SW480 (cell line): ENCODE measurements at places on chromosomes 3 and 15.

GRCh38 chr3:196643201-196643749 is 3.8 kb downstream of the NRROS start:
- no peak for DNase-seq

GRCh38 chr15:70528816-70529215 is 234.5 kb downstream of the UACA start:
- DNase-seq: no peak

DNA sequence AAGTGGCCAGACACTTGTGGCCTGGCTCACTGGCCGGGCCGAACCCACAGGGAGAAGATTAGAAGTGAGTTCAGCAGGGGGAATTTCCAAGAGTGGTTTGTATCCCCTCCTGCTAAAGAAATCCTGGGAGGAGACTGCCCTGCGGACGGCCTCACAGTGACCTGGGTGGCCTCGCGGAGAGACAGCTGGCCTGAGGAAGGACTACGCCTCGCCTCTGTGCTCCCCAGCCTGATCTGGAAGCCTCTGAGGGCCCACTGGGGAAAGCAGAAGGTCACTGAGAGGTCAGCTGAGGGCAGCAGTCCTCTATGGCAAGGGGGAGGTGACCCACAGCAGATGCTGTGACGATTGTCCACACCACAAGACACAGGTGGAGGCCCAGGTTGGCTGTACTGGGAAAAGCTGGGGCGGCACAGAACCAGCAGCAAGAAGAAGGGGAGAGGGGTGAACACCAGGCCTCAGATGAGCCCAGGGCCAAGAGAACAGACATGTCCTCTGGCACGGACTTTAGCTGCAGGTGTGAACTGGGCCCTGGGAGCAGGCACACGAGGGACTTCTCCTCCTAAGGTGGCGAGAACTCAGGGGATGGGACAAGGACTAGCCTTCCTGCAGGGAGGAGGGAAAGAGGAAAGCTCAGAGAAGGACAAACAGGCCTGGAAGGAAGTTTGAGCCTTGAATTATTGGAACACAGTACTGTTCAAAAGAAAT is 37.2 kb upstream of the DLG1 start:
- DNase-seq: no peak

GRCh38 chr3:125126323-125126722 is 70.5 kb upstream of the HEG1 start:
- no peak for DNase-seq

GRCh38 chr3:44913868-44914468 is 39.6 kb downstream of the TGM4 start:
- DNase-seq: peak; percentile 71

DNA sequence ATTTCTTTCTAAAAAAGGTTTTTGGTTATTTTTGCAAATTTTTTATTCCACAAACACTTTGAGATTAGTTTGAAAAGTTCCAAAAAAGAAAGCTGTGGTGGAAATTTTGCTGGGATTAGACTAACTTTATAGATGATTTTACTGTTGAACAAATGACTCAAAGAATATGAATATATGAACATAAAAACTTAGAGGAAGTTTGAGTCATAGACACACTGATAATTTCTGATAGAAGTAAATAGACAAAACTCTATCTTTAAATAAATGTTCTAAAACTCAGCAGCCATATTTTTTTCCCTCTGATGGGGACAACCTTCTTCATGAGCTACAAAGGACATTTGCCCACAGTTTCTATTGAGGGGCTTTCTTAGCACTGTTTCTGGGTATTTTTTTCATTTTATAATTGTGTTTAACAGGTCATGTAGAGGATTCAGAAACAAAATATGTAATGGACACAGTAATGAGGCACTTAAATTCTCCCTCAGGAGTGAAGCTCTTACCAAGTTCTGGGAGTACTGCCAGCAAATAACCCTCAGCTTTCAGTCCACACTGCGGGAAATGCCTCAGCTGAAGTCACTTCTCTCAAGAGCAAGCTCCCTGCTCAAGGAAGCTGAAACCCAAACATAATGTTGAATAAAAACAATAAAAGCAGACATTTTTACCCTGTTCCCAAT is 157.6 kb downstream of the NFKBIZ start:
- no peak for DNase-seq

DNA sequence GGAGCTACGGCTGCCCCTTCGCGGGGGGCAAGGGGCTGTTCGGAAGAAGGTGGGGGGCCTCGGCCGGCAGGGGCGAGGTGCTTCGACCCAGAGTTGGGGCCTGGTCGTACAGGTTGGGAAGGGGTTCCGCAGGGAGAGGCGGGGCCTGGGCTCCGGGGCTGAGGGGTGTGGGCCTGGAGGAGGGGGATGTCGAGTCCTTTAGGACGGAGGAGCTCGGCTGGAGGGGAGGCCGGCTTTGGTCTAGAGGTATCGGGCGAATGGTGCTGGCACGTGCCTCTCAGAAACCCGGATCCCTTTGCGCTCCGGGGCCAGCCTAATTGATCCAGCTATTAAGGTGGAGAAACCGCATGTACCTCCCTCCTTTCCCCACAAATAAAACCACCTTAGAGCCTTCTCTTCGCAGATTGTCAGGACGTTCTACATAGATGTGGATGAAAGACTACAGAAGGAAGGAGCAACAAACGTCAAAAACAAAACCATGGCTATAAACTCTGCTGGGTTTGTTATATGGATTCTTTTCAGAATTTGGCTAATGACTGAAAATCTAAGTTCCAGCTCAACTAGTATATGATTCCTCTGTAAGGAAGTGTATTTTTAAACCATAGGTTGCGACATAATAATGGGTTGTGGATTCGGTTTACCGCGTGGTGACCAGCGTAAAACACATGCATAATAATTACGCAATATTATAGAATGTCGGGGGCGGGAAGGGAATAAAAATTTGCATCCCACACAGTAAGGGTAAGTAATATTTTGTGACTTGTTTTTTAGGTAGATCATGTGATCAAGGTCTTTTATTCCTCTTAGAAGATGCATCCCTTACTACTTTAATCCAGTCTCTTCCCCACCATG is 644 bp upstream of the NGLY1 start:
- peak; percentile 56 for DNase-seq

DNA sequence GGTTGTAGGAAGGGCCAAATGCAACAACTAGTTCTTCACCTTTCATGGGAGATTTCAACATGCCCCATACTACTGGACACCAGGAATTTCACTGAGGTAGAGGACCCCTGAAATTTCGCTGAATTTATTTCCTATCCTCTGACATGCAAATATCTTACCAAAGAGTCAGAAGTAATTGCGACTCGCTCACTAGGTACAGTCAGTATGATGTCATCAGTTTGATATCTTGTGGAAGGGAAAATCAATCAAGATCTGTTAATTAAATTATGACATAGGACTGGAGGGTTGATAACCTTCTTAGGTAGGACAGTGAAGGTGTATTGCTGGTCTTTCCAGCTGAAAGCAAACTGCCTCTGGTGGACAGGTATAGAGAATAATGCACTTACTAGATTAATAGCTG is 74.9 kb upstream of the TNIK start:
- DNase-seq: no peak

DNA sequence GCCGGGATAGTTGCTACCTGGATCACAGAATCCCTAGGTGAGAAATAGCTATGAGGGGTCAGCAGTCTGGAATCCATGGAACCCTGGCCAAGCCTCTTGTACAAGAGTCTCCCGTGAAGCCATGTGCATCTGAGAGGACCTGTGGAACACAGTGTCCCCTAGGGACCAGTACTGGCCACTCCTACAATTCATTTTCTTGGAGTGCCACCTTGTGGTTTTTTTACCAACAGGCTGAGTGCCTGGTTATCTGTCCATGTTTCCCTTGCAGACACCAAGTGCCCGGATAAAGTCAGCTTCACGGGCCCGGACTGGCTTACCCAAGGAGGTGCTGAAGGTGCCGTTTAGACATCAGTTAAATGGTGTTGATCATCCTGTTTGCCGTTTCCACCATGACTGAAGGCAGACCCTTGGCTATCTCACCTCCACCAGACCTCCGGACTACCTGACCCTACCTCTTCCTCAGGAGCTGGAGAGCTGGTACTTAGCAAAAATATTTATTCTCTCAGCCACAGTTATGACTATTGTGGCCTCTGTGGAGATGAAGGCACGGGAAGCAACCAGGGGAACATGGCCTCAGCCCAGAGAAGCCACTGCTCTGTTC is 93.9 kb downstream of the RBPMS2 start:
- peak; percentile 55 for DNase-seq

DNA sequence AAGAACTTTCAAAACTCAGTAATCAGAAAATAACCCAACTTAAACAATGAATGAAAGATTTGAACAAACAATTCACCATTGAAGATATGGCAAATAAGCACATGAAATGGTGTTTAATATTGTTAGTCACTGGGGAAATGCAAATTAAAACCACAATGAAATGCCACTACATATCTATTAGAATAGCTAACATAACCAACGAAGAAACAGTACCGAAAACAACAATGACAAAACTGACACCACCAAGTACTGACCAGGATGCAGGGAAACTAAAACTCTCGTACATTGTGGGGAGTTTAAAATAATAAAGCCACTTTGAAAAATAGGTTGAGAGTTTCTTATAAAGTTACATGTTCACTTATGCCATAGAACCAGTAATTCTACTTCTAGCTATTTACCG is 69.1 kb downstream of the KBTBD8 start:
- DNase-seq: no peak

DNA sequence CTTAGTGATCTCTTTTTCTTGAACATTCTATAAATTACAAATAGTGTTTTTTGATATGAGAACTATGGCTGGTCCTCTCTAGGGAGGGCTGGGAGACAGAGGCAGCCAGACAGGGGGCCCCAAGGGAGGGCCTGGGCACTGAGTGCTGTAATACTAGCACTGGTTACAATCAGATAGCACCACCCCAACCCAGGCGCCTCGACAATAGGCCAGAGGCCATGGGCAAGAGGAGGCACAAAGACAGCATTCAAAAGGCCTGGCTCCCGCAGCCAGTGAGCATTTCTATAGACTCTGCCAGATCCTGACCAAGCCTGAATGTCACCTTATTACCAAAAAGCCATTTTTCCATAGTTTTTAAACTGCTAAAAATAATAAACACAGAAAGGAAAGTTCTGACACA is 158.5 kb downstream of the THRB start:
- no peak for DNase-seq

GRCh38 chr3:187856555-187856954 is 111.3 kb upstream of the BCL6 start:
- DNase-seq: no peak

GRCh38 chr3:64824394-64824909 is 136.7 kb upstream of the ADAMTS9 start:
- DNase-seq: no peak

- DNase-seq: no peak
Observed at GRCh38 chr15:78301828-78302227, 2.4 kb upstream of the SKIC8 start.

- no peak for DNase-seq
Observed at GRCh38 chr15:73826711-73827251, 46.6 kb upstream of the TBC1D21 start.

DNA sequence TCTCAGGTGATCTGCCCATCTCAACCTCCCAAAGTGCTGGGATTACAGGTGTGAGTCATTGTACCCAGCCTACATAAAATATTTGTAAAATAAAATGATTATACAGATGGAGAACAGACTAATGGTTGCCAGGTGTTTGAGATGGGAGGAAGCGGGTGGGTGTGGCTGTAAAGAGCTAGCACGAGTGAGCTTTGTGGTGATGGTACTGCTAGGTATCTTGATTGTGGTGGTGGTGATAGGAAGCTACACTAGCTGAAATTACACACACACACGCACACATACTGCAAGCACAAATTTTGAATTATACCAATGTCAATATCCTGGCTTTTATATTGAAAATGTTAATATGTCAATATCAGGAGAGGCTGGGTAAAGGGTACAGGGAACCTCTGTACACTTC is 5.4 kb downstream of the PGPEP1L start:
- peak; percentile 47 for DNase-seq

- DNase-seq: no peak
Observed at GRCh38 chr3:18411541-18411940, 13.6 kb downstream of the SATB1 start.

GRCh38 chr15:30063835-30064546 is 18.8 kb upstream of the GOLGA8J start:
- DNase-seq: no peak

- no peak for DNase-seq
Observed at GRCh38 chr3:55178336-55178735, 250.5 kb upstream of the LRTM1 start.

DNA sequence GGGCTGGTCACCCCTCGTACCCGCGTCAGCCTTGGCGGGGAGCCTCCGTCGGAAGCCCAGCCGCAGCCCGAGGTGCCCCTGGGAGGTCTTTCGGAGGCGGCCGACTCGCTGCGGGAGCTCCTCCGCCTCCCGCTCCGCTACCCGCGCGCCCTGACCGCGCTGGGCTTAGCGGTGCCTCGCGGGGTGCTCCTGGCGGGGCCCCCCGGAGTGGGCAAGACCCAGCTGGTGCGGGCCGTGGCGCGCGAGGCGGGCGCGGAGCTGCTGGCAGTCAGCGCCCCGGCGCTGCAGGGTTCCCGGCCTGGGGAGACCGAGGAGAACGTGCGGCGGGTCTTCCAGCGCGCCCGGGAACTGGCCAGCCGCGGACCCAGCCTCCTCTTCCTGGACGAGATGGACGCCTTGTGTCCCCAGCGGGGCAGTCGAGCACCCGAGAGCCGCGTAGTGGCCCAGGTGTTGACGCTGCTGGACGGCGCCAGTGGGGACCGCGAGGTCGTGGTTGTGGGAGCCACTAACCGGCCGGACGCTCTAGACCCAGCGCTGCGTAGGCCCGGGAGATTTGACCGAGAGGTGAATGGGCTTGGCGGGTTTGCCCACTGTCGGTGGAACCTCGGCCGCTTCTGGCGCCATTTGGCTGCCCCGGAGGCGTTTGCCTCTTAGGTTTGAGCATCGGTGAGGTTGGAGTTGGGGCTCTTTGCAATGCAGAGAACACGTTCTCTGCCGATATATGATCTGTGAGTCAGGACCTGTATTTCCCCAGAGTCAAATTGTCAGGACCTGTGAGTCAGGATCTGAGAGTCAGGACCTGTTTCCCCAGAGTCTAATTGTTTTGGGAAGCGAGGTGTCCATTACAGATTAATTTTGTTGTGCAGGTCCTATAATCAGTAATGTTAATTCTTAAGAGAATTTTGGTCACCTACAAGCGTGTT is 24.9 kb upstream of the GATM start:
- peak; percentile 33 for DNase-seq

- no peak for DNase-seq
Observed at GRCh38 chr3:189276444-189277219, 104.9 kb downstream of the TPRG1 start.

GRCh38 chr15:61035311-61035710 is 193.8 kb downstream of the RORA start:
- DNase-seq: no peak

DNA sequence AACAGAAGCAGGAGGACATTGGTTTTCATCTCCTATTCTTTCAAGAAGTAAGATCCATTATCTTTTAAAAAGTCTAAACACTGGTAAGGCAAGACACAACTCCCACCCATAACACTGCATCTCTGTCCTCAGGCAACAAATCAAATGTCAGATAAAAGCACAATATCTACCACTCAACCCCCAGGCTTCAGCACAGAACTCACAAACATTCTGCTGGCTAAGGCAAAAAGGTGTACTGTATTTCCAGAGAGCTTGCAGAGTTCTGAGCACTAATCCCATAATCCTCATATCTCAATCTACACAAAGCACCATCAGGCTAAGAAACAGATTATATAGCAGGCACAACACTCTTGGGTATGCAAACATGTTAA is 20.9 kb downstream of the RAF1 start:
- DNase-seq: no peak
